HT1080 (cell line): ENCODE measurements at places on chromosomes 4 and X.

DNA sequence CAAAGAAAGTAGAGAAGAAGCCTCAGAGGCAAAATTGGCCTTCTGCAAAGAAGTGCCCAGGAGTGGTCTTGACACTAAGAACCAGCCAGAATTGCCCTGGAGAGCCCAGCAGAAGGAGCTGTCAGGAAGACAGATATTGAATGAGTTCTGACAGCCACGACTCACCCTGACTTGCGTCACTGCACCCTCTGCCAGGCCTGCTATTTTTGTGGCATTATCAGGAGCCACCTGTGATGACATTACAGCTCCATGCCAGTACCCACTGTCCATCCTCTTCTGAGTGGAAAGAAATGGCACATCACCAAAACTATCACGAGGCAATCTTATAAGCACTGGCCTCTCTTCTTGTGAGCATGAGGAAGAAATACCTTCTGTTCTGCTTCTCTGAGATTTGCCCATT is 67.7 kb downstream of the SMIM20 start:
- DNase-seq: no peak

- DNase-seq: no peak
Observed at GRCh38 chr4:83605744-83606172, 69.8 kb downstream of the GPAT3 start.

DNA sequence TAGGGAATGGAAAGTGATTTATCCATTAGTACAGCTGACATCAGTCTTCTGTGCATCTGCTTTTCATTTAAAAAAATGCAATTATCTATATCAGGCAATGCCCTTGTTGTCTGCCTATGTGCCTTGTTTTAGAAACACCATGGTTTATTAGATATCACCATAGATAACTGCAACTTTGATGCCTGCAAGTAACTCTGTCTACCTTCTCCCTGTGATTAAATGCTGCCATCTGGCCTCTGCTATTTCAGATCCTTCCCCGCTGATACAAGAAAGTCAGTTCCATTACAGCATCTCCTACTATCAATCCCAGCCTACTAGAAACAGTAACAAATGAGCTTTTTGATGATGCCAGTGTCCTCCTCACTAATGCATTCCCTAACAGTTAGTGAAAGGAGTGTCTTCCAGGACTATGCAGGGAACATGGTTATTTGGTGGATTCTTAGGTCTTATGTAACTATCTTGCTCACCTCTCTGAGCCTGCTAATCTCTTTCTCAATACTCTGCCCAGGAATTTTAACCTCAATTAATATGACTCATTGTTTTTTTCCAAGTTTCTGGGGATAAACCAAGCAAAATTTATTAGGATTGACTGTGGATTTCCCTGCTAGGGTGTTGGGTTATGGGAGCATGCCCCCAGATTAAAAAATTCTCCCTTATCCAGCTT is 444.9 kb downstream of the RAPGEF2 start:
- DNase-seq: peak; percentile 61

GRCh38 chr4:28709891-28710290 is 1849.2 kb downstream of the STIM2 start:
- no peak for DNase-seq

DNA sequence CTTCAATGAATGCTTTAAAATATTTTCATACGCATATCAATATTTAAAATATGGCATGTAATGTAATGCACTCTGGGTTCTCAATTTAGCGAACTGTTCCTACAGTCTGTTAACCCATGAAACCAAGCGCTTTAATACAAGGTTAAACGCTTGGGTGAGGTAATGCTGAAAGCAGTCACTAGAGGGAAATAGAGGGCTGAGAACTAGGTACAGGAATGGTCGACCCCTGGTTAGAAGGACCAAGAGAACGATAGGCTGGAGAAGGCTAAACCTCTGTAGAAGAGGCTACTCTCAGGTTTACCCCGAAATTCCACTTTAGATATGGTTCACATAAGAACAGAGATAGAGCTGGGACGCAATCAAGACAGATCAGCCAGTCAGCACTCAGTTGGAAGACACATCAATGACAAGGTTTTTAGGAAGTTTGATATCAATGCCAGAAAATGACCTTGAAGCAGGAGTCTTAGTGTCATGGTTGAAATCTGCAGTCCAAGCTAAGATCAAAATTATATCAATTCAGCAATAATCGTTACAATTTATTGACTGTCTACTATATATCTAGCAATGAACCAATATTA is 26.9 kb downstream of the ARSJ start:
- peak; percentile 48 for DNase-seq

DNA sequence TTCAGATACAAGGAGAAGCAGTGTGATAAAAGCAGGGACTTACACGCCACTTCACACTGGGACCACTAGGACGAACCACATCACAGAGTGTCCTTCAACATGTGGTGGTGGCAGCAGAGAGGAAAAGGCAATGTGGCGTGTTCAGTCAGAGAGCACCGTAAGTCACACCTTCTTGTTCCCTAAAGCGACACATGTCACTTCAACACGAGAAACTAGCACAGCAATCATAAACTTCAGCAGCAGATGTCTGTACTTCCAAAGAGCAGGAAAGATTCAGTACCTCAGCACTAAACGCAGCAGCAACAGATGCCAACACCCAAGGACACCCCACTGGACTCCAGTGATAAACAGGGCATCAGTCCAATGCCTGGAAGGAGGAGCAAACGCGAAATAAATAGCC is 96.7 kb downstream of the AREG start:
- no peak for DNase-seq

DNA sequence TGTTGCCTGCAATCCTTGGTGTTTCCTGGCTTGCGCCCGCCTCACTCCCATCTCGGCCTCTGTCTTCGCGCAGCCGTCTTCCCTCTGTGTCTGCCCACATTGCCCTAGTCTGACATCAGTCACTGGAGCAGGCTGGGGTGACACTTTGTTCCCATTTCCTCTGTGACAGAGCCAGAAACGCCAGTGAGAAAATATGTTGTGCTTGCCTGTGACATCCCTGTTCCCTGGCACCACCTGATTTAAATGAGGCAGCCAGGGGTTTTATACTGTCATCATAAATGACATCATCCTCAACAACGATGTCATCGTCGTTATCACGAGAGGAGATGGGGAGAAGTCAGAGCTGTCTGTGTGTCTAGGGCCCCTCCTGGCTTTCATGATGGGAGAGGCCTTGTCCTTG is 29.1 kb downstream of the ZNF185 start:
- no peak for DNase-seq

GRCh38 chr4:147597561-147597960 is 19.6 kb upstream of the TMEM184C start:
- no peak for DNase-seq

GRCh38 chrX:17187136-17187756 is 187.8 kb upstream of the NHS start:
- DNase-seq: no peak

- DNase-seq: no peak
Observed at GRCh38 chr4:16824278-16824806, 74.1 kb downstream of the LDB2 start.

DNA sequence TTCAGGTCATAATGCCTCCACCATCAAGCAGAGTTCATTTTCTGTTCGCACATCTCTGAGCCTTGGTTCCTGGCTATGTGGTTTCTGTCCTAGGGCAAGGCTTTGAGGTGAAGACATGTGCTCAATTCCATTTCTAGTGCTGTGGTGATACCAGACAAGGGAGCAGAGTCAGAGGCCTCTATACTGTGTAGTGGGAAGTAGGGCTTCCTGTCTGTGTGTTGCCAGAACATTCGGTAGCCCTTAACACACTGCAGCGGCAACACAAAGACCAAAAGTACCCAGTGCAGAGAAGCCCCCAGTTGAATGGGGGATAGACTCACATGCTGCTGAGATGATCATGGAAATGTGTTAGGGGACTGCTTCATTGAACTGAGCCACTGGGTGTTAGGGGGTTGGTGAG is 56.4 kb downstream of the STARD8 start:
- DNase-seq: no peak

GRCh38 chrX:23844502-23845138 is 61.6 kb downstream of the SAT1 start:
- no peak for DNase-seq

DNA sequence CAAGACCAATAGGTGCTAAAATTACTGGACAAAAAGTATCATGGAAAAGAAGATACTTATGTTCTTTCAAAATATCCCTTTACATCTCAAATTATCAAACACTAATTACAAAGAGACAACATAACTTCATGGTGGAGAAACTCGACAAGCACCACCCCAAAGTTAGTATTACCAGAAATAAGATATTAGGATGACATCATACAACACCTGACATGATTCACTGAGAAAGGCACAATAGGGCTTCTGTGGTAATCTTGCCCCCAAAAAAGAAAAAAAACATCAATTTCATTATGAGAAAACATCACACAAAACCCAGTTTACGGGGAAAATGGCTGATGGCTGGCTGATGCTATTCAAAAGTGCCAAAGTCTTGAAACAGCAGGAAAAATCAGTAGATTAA is 1781.7 kb upstream of the PCDH10 start:
- DNase-seq: no peak

- no peak for DNase-seq
Observed at GRCh38 chr4:40186665-40187014, 10.2 kb upstream of the RHOH start.

GRCh38 chr4:122621016-122621507 is at the start of gene IL21:
Gene IL21, minus strand, starts transcription at chr4:122621066. Its CDS starts 55 bp downstream, at chr4:122621011.
- DNase-seq: no peak

DNA sequence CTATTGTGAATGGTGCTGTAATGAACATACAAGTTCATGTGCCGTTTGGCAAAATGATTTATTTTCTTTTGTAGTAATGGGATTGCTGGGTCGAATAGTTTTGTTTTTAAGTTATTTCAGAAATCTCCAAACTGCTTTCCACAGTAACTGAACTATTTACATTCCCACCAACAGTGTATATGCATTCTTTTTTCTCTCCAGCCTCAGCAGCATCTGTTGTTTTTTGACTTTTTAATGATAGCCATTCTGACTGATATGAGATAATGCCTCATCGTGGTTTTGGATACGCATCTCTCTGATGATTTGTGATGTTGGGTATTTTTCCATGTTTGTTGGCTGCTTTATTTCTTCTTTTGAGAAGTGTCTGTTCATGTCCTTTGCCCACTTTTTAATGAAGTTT is 246.3 kb upstream of the ADGRL3 start:
- no peak for DNase-seq

- no peak for DNase-seq
Observed at GRCh38 chr4:111391829-111392228, 753.4 kb upstream of the FAM241A start.

DNA sequence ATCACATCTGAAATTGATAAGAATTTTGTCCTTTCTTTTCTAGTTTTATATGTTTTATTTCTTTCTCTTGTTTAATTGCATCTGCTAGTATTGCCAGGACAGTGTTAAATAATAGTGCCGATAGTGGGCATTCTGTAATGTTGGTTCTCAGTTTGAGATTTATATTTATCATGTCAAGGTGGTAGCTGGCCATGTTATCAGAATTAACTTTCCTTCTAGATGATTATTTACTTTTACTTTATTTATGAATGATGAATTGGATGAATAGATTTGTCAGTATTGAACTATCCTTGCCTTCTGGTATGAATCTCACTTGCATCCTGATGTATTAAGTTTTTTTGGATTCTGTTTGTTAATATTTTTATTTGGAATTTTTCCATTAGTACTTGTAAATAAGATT is 42.7 kb downstream of the METAP1 start:
- no peak for DNase-seq

DNA sequence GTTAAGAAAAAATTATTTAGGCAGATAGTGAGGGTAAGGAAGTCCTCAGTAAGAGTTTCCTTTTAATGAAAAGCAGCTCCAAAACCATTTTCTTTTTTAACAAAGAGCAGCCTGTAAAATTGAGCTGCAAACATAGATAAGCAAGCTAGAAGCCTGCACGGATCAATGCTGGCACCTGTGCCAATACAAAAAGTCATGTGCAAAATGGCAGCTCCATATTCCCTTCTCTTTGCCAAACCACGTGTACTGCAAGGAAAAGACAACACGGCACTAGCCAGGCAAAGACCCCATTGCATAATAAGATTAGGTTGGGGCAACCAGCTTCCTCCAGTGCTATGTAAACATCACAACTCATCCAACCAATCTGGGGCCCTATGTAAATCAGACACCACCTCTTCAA is 268.4 kb upstream of the INTU start:
- no peak for DNase-seq

- DNase-seq: no peak
Observed at GRCh38 chr4:81960961-81961360, 412.8 kb downstream of the HNRNPD start.
